ENCODE measurements at places on chromosomes 3 and 15.

DNA sequence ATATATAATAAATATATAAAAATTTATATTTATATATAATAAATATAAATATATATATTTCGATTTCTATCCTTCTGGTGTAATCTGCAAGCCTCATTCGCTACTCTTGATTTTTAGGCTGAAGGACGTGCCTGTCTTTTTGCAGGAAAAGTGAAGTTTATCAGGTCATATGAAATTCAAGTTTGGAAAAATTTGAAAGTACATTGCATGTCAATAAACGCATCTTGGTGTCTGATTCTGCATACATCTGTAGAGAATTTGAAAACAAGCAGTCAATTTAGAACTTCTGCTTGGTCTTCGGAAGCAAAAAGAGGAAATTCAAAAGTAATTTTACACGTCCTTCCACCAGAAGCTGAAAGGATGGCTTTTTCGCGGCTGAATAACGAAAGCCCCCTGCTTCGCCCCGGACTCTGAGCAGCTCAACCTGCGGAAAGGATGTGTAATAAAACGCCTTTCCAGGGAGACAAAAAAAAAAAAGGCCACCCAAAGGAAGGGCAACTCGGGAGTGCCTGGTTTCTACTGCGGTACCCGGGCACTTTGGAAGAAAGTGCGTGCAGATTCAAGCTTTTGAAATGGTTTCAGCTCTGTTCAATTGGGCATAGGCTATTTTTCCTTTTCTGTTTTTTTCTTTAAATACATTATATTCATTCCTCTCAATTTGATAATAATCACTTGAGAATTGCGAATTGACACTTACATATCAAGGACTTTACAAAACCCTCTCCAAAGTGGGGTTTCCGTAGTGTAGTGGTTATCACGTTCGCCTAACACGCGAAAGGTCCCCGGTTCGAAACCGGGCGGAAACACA is 1.5 kb upstream of the MYNN start:
- DNase-seq, result peak; percentile 59

GRCh38 chr3:134332344-134332743 is 41.9 kb downstream of the AMOTL2 start:
- no peak for DNase-seq

- DNase-seq, result no peak
Observed at GRCh38 chr3:170942011-170942410, 33.6 kb upstream of the EIF5A2 start.

DNA sequence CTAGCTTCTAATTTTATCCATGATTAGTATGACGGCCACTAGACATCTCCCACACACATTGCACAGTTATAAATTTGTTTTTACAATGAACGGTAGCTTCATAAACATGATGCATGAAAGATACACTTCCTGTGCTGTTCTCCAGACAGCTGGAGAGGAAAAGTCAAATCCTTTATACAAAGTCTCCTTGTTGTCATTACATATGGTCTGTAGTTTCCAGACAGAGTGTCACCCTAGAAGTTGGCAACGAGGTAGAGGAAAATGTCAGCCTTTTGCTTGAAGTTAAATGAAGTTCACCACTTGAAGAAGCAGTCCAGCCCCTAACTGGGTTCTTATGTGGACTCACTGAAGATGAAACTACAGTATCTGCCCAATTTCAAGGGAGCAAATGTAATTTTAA is 253.0 kb upstream of the P2RY1 start:
- no peak for DNase-seq

DNA sequence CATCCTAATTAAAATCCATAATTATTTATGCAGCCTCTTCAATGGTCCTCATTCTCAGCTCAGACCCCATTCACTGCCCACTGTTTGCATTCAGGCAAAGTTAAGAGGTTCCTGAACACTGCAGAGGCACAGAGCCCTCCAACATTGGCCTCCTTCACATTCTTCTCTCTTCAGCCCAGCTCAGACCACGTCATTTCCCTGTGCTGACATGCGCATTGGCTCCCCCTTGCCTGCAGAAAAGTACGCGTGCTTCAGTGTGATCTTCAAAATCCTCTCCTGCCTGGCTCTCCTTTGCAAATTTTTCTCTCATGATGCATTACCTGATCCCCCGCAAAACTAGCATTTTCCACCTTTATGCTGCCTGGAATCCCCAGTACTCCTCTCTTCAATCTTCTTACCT is 552.3 kb downstream of the NTRK3 start:
- DNase-seq, result no peak

GRCh38 chr15:49570174-49570573 is 50.4 kb downstream of the FAM227B start:
- no peak for DNase-seq

DNA sequence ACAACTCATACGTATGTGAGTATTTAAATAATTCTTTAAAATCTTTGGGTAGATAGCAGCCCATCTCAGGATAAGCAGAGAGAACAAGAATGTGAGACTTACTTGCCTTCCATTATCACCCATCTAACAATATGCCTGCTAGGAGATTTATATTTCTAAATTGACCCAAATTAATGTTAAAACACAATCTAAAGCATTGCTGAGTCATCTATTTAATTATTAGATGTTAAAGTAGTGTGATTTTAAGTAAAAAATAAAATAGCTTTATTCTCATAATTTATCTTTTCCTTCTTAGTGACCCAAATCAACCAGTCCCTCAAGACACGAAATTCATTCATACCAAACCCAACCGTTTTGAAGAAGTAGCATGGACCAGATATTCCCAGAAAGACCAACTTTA is 578.9 kb upstream of the NAALADL2 start:
- DNase-seq, result no peak

GRCh38 chr3:115325539-115325938 is 178.5 kb upstream of the ZBTB20 start:
- peak; percentile 18 for DNase-seq

DNA sequence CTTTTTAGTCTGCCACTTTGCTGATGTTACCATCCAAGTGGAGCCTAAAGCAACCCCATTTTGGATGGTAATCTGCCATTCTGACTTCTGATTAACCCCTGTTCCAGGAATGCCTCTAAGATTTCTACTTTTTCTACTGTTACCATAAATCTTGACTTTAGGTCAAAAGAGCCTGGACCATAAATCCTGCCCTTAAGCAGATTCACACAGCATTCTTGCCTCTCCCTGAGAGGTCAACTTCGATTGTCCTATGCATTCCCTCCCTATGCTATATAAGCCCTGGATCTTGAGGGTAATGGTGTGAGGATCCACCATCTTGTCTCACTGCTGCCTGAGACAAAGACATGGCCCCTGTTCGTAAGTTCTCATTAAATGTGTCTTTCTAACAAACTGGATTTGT is 177.3 kb downstream of the GABRB3 start:
- DNase-seq, result no peak

- no peak for DNase-seq
Observed at GRCh38 chr3:58557491-58557890, 19.7 kb downstream of the FAM107A start.

GRCh38 chr15:78110916-78111475 is 18.6 kb downstream of the SH2D7 start:
- no peak for DNase-seq

- DNase-seq, result no peak
Observed at GRCh38 chr3:182713743-182714517, 79.4 kb upstream of the ATP11B start.

DNA sequence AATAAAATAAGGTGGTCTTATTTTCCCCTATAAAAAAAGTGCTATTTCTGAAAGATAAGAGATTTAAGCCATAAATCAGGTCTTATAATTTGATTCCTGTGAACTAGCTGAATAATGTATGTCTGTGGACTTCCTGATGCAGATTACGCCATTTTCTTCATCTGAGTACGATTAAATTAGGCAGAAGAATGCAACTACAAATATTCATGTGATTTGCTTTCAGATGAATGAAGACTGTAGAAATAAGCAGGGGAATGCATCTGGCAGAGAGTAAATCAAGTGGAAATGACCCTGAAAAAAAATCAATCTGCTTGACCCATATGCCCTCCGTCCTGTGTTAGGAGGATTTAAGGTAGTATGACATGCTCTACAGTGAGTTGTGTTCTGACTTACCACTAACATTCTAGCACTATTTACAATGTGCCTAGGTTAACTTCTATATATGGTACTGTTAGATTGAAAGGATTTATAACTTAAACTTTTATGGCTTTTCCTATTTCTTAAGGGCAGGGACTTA is 14.7 kb downstream of the BNIP2 start:
- DNase-seq, result no peak

DNA sequence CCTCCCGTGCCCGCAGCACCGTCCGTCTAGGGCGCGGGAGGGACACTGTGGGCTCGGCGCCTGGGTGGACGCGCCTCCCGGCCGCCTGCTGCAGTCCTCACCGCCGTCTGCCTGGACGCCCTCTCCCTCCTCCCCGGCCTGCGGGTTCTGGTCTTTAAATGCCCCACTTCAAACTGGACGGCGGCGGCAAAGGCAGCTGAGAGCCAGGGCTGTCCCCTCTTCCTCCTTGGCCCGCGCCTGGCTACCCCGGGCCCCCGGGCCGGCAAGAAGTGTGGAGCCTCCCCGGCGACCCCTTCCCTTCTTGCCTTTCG is 426 bp downstream of the CBLB start:
- DNase-seq, result peak; percentile 75

- DNase-seq, result no peak
Observed at GRCh38 chr3:137026701-137027100, 68.9 kb downstream of the IL20RB start.

- no peak for DNase-seq
Observed at GRCh38 chr3:114874522-114874971, 272.5 kb downstream of the ZBTB20 start.

DNA sequence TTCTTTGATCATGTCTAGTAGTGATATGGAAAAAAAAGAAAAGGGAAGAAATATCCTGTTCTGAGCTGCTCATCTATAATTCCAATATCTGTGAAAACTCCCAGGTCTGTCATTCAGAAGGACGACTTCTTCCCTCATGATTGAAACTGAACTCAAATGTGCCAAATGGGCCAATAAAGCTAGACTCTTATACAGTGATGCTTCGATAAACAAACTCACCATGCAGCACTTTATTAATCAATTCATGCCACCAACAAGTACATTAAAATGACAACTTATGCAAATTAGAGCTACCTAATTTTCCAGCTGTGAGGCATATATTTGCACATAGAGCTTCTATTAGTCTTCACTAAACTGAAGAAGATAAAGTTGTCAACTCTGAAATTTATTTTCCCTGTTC is 15.6 kb upstream of the MYH15 start:
- no peak for DNase-seq

Measured in MG63 (cell line).